Lower leg skin (tissue), 4 donors: ENCODE measurements at places on chromosomes 3 and 15.

- DNase-seq, result no peak
These were observed 44.5 kb downstream of the CCR1 start for GRCh38 chr3:46163556-46164041.

GRCh38 chr3:172688588-172688987 is 22.3 kb downstream of the NCEH1 start:
- no peak for DNase-seq

DNA sequence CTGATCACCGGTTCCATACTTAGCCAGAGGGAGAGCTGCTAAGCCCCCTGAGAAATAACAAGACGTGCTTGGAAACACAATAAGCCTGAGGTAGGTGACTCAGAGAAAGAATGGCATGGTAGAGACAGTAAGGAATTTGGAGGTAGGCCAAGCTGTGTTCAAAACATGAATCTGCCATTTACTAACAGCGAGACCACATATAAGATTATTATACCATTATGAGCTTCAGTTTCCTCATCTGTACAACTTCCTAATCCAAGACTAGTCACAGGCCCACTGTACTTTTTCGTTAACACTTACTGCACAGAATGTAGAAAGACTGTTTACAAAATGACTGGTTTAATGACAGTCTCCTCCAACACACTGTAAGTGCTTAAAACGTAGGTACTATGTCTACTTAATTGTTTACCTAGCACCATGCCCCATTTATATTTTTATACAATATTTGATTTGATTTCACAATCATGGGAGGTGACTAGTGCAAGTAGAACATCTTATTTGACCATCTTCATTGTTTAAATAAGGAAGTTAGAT is 25.7 kb downstream of the ATOSA start:
- DNase-seq, result no peak

GRCh38 chr3:23073724-23074305 is 129.3 kb upstream of the UBE2E2 start:
- no peak for DNase-seq

DNA sequence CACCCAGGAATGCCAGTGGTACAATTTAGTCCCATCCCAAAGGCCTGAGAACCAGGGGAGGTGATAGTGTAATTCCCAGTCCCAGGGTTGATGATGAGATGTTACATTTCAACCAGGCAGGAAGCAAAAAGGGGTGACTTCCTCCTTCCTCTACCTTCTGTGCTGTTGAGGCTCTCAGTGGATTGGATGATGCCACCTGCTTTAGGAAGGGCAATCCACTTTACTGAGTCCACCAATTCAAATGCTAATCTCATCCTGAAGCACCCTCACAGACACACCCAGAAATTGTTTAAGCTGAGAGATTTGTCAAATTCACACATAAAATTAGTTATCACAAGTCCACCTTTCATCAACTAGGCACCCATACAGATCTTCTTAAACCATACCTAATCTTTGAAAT is 418.5 kb upstream of the GOLIM4 start:
- no peak for DNase-seq

- DNase-seq, result no peak
These were observed 13.8 kb downstream of the TSPAN3 start for GRCh38 chr15:77057072-77057471.

DNA sequence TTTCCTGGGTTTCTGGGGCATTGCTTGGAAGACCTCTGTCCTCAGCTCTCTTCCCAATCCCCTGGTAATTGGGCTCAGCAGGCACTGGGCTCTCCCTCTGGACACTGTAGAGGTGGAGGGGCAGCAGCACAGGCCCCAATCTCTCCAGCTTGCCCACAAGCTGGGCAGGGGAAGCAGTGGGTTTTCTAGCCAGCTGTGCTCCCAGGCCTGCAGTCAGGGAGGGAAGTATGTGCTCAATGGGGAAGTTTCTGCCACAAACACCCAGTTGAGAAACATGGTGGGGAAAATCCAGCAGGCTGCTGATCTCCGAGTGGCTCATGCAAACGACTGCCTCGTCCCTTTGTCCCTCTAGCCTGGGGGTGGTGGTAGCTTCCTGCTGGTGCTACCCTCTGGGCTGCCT is 12.8 kb upstream of the RFT1 start:
- no peak for DNase-seq

- no peak for DNase-seq
These were observed 125.4 kb upstream of the MME start for GRCh38 chr3:154954757-154955156.

GRCh38 chr3:65265942-65266590 is 578.3 kb upstream of the ADAMTS9 start:
- DNase-seq, result no peak

DNA sequence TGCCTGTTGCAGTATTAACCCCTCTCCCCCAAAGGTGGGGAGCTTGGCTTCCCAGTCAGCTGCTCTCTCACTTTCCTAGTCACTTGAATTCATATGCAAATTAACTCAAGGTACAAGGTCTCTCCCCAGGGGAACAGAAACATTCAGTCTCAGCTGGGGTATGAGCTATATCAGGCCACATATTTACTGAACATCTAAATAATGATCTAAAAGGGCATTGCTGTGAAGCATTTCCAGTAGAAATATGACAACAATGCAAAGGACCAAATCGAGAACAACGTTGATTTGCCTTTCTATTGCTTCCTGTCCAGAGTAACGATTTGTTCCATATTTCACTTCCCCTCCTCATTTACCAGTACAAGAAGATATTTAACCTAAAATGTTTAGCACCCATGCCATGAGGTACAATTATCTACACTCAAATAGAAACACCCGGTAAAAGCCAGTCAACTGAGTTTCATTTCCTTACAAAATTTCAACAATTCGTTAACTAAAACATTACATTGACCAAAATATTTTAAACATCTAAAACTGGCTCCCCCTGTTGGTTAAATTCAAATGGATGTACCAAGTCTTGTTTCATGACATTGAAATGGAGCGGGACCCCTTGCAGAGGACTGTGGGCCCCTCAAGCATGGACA is 36.5 kb upstream of the KLHL6 start:
- DNase-seq, result no peak

- DNase-seq, result no peak
These were observed 15.7 kb downstream of the RFT1 start for GRCh38 chr3:53114412-53115074.

DNA sequence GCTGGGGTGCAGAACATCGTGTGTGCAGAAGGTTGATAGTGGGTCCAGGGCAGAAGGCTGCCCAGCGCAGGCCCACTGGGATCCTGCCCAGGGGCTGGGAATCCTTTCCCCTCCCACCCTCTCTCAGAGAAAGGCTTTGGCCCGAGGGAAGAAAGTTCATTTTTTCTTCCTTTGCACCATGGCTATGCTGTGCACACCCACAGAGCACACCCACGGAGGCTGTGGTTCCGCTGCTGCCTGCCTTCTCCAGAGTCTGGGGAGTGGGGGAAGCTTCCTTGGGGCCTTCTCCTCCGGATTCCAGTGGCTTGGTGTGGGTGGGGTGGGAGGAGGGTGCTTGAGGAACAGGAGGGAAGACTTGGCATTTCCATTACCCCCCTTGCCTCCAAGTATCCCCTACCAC is 7.0 kb upstream of the PRKCD start:
- no peak for DNase-seq

GRCh38 chr3:143847787-143848631 is at the start of gene SLC9A9:
TSS of gene SLC9A9 (minus strand) at chr3:143848468. CDS start at chr3:143848322, 146 bp downstream.
- DNase-seq, result peak; percentile 87

DNA sequence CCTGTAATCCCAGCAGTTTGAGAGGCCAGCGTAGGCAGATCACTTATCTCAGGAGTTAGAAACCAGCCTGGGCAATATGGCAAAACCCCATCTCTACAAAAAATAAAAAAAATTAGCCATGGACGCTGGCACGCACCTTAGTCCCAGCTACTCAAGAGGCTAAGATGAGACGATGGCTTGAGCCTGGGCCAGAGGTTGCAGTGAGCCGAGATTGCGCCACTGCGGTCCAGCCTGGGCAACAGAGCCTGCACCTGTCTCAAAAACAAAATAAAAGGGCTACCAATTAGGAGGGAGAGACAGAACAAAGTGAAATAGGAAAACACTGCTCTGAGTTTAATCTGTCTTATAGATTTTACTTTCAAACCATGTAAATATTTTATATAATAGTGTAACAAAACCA is 33.8 kb downstream of the MSL2 start:
- no peak for DNase-seq

DNA sequence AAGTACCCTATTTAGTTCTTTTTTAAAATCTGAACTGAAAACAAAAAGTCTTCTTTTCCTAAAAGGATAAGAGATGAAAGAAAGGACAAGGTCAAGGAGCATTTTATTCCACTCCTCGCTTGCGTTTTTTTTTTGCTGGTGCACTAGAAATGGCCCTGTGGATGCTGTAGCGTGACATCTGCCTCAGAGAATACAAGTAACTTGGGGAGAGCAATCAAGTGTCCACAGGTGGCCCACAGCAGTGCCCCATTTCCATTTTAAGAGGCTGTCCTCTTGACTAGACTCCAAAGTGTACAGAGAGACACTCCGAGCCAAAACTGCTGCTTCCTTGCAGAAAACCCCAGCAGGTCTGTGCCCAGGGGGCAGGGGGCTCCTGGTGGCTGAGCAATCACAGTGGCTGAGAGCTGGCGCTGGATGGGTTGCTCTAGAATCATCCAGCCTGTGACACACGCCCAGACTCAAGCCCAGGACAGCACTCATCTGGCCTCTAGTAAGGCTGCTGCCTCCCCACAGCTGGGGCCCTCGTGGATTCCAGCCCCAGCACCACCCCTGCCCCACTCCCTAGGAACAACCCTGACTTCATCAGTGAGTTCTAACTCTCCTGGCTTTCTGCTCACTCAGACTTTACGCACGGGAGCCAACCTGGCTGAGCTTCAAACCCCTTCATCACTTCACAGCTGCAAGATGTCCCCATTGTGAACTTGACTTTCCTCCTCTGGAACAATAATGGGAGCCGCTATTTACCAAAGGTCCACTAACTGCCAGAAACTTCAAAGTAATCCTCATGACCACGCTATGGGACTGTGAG is 71.1 kb upstream of the SPATA12 start:
- DNase-seq, result no peak

DNA sequence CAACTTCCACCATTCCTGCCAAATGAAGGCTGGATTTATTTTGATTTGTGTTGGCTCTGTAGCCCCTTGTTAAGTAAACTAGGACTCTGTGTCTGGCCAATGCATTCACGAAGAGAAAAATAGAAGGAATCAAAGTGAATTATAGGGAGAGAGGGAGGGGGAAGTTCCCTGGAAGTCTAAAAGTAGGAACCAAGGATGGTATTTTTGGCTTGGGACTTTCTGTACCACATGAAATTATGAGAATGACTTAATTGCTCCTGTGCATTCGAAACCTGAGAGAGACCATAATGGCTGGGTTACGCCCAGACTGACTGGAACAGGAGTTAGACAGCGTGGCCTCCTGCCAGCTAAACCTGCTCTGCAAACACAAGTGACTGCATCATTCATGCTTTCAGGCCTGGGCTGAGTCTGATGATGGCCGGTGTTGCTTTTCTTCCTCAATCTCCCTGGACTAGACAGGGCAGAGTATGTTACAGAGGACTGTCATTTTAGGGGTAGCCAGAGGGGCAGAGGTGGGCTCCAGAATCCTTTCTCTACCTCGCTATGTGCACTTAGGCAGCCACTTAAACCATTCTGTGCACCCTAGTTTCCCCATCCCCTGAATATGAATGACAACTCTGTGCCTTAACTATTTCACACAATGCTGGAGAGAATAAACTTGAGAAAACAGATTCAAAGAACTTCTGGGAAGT is 58.9 kb downstream of the MYO1E start:
- peak; percentile 87 for DNase-seq

DNA sequence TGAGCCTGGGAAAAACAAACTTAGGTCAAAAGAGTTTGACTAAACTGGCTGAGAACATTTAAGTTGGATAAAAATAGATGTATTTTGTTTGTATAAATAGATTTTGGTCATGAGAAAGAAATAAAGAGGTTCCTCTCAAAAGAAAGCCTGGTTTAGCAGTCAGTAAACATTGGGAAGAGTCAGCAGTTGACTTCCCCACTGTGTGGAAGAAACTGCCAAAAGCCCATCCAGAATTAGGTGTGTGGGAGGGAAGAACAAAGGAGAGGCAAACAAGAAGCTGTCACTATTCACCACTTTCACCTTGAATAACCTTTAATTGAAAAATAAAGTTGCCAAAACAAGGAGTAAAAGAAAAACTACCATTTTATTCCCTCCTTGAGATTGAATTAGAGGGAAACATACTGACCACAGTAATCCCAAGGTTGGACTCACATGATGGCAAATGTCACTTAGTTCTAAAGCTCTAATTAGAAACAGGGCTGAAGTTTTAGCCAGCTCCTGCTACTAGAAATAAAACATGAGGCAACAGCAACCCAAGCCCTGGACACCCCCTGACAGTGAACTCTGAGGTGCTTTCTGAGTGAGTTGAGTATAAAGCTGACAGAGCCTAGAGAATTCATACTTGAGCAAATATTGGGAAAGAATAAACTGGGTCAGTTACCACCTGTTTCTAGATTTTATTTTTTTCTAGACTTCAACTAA is 139.3 kb downstream of the SERPINI1 start:
- DNase-seq, result peak; percentile 33

DNA sequence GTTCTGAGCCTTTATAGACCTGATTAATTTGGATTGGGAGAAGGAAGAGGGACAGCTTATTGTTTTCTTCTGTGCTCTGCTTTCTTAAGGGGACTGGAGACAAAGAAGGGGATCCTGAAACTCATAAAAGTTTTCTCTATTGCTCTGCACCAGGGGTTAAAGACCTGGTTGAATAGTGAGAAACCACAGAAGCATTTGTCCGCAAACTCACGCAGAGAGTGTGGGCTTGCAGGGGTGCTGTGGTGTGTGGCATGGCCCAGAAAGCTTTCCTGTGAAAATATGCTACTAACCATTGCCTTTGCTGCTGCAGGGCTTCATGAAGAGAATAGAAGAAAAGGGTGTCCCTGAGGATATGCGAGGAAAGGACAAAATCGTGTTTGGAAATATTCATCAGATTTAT is 73.1 kb upstream of the UMPS start:
- no peak for DNase-seq

DNA sequence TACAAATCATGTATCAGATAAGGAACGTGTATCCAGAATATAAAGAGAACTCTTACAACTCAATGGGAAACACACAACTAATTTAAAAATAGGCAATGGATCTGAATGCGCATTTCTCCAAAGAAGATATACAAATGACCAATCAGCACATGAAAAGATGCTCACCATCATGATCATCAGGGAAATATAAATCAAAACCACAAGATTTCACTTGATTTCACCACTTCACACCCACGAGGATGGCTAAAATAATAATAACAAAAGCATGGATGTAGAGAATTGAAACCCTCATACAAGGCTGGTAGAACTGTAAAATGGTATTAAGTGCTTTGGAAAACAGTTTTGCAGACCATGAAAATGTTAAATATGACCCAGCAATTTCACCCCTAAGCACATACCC is 26.7 kb upstream of the SLC12A8 start:
- DNase-seq, result no peak

- no peak for DNase-seq
These were observed 42.0 kb downstream of the UMPS start for GRCh38 chr3:124772081-124772831.

DNA sequence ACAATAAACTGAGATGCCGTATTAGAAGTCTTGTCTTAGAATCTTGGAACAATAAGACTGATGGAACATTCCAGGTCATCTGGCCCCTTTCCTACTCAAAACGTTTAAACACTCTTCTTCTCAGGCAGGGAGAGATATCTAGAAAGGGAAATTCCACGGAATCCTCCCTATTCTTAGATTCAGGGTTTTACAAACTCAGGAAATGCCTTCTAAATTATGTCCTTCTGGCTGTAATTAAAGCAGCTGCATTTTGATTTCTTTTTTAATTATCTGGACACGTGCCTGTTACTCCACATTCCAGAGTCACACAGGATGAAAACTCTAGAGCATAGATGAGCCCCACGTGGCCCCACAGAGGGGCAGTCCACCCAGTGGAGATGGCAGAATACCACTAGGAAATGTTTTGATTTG is 41.5 kb upstream of the MTMR10 start:
- DNase-seq, result no peak
